ENCODE measurements at places on chromosomes 12 and 14. TPM values are rescaled to one million over a fixed set of nuclear protein-coding genes. Genes with fewer than 3 reads are reported as not detected.

- DNase-seq: no peak
Observed at GRCh38 chr12:9118158-9118557, 2.4 kb upstream of the A2M start.

DNA sequence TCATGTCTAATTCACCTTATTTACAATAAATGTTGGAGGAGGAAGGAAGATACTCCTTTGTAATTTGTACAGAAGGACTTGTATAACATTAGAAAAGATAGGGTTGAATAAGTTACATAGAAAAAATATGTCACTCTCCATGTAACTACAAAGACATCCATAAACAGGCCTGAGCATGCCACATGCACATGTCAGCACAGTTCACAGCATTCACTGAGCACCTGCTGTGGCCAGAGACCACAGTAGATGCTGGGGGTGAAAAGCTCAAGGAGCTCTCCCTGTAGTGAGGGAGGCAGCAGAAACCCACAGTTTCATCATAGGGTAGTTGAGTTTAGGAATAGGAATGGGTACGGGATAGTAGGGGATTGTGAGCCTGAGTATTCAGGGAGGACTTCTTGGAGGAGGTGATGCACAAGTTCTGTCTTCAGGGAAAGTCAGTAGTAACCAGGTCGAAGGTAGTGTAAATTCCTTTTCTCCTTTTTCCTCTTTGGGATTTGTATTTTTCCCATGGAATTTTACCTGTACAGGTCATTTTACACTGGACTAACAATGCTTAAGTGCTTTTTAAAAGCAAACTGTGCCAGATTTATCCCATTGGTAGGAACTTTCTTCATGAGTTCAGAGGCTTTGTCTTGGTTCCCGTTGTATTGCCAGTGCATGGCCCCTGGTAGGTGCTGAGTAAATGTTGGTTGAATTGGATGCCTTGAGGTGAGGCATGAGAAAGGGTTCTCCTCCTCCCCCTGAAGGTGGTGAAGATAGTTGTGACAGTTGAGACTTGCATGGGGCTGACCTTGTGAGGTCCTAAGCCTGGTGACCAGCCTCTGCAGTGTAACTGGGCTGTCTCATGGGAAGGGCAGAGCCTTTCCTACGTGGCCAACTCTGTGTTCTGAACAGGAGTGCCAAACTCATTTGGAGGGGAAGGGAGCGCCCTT, 20.2 kb downstream of the PRKCH start:
- DNase-seq: no peak

GRCh38 chr14:102516531-102517391, 7.2 kb upstream of the ANKRD9 start:
- DNase-seq: no peak

- no peak for DNase-seq
Observed at GRCh38 chr12:67568055-67568454, 80.5 kb upstream of the DYRK2 start.

DNA sequence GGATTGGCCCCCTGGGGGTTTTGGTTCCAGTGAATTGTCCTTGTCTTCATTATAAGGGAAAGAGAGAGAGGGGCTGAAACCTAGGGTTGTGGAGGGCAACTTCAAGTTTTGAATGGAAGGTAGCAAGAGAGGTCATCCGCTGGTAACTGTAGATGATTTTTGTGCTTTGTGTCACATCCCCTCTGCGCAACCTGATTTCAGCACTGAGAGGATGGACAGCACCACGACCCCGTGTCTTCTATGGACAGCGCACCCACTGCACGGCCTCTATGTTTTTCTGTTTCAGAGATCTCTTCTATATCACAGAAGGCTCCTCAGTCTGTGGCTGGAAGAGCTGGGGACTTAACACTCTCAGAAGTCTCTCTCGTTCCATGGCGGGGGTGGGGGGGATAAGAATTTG, 127.0 kb upstream of the RPH3A start:
- no peak for DNase-seq

GRCh38 chr14:52352061-52352491, 38.0 kb downstream of the PTGER2 start:
- DNase-seq: no peak

ITGB7 gene
- total RNA-seq: 4.2 TPM
